ENCODE measurements at places on chromosomes 16 and 17.

- DNase-seq = peak; percentile 89
Observed at GRCh38 chr16:30923554-30924075, at the start of gene FBXL19. Gene FBXL19, plus strand, starts transcription at chr16:30923572. Its CDS starts 2,183 bp downstream, at chr16:30925755.

GRCh38 chr16:58031016-58031800 lies 5.7 kb downstream of the MMP15 start:
- DNase-seq = peak; percentile 23

DNA sequence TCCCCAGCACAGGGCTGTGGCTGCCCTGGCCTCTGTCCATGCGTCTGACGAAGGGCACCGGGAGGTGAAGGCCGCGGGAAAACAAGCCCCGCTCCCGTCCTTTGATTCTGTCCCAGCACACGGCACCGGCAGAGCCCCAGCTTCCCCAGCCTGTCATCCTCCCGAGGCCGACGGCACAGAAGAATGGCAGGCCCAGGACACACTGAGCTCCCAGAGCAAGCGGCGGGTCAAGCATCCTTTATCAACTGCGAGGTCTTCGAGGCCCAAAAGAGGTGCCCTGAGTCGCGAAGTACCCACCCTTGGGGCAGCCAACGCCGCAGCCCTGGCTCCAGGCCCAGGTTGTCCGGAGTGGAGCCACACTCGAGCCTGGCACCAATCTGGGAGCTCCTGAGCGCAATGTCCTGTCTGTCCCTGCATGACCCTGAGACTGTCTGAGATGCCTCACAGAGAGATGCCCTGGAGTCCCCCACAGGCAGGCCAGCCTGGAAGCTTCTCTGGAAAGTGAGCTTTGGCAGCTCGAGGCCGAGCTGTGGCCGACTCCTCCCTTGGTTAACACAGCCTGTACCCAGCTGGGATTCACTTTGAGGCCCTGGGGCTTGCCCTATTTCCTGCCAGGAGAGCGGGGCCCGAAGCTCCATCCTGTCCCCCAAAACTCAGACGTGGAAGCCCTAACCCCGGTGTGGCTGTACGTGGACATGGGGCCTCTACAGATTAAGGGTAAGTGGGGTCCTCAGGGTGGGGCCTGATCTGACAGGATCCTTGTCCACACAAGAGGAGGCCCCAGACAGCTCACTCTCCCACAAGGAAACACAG lies 23.3 kb downstream of the SLC7A5 start:
- no peak for DNase-seq

- DNase-seq = no peak
Observed at GRCh38 chr17:41730479-41730878, 4.0 kb downstream of the HAP1 start.

DNA sequence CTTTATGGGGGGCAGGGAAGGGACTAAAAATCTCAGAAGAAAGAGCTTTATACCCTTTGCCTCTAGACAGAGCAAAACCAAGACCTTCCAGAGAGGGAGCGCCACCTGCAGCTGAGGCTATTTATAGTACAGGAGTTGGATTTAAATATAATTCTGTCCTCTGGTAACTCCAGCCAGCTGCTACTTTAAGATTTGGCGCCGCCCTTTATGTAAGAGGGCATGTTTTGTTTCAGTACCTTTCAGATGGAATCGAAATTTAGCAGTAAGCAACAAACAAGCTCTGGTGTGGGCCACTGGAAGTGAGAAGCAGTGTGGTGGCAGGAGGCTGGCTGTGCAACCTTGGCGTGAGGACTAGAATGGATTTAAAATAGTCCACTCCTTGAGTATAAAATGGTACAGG lies 5.2 kb upstream of the GUCY2D start:
- peak; percentile 67 for DNase-seq

DNA sequence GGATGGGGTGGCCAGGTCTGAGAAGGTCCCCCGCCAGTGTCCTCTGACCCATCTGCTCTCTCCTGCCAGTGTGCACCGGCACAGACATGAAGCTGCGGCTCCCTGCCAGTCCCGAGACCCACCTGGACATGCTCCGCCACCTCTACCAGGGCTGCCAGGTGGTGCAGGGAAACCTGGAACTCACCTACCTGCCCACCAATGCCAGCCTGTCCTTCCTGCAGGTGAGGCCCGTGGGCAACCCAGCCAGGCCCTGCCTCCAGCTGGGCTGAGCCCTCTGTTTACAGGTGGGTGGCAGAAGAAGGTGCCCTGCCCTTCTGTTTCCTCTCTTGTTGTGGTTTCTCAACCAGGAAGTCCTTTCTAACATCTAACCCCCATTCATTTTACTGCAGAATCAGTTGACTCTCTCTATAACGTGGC lies 7.1 kb downstream of the ERBB2 start:
- no peak for DNase-seq

GRCh38 chr17:39639043-39639442 lies 2.1 kb downstream of the STARD3 start:
- no peak for DNase-seq

DNA sequence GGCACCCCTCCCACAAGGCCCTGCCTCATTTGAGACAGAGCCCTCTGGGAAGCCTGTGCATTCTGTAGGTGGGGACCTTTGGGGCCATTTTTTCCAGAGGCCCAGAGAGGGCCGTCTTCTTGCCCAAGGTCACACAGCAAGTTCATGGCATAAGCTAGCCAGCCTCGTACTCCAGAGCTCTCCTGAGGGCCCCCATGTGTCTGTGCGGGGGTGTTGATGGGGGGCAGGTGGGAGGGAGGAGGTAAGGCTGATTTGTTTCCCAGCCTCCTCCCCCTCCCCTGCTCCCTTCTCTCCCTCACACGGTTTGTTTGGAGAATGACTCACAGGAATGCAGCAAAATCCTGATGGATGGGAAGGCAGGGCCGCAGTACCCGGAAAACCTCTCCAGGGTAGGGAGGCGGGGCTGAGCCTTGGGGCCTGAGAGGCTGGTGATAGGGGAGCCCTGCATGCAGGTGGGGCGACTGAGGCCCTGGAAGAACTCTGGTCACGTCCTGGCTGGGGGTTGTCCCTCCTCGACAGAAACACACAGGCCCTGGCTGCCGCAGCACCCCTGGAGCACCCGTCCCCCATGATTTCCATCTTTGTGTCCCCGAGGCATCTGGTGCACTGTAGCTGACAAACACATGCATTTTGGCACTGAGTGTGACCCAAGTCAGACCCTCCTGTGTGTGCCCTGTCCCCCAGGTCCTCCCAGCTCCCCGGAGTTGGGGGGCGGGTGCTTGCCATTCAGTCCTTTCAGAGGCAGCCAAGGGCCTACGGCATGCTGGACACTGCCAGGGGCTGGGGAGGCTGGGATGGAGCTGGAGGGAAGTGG lies 29.7 kb downstream of the RAI1 start:
- peak; percentile 94 for DNase-seq

DNA sequence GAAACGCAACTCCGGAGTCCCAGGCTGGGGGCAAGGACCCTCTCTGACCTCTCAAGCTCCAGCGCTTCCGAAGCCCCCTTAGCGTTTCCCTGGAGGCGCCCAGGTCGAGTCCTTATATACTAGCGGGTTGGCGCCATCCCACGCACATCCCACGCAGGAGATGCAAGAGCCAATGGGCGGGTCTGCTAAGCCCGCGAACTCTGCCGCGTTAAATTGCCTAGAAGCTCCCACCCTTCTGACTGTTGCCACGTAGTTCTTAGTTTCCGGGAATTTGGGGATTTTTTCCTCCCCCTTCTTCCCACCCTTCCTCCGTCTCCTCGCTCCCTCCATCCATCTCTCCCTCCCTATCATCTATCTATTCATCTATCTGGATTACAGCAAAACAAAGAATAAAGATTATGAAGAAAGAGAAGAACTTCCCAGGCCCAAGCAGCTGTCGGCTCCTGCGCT lies at the start of gene SLFN11:
Gene SLFN11 (minus strand): TSS at position 88 of the 450 bp plus-strand sequence. CDS start 9,814 bp downstream, outside the sequence.
- peak; percentile 16 for DNase-seq

DNA sequence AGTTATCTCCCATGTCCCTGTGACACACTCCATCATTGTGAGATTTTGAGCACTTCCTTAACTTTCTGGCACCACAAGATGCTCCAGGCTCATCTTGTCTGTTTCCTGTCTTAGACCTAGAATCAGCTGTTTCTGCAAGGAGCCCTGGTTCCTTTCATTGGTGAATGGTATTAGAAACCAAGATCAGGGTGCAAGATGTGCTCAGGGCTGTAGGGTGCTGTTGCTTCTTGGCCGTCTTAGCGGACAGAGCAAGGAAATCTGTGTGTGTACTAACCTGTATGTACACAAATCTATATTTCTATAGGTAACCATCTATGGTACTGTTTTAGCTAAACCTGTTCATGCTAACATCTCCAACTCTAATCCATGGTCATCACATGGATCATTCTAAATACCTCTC lies 8.1 kb upstream of the PRM1 start:
- DNase-seq = no peak

GRCh38 chr17:75931062-75931461 lies 9.8 kb downstream of the FBF1 start:
- peak; percentile 36 for DNase-seq

- DNase-seq = no peak
Observed at GRCh38 chr16:66701516-66701915, 5.0 kb upstream of the CMTM4 start.

DNA sequence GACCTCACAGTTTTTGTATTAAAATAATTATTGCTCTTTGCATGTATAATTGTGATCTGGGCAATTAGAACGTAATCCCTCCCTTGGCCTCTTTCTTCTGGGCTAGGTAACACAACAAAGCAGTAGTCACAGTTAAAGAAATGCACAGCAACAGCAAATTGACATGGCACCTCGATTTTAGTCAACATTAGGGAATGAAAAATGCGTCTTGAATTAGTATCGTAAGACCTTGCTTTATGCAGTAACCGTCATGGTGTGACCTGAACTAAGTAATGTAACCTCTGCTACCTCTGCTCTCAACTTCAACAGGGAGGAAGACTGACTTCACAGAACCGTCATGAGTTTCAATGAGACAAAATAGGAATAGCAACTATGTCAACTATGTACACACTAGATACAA lies 265.4 kb upstream of the MAF start:
- no peak for DNase-seq

GRCh38 chr17:46046957-46047356 lies 47.9 kb downstream of the STH start:
- no peak for DNase-seq

DNA sequence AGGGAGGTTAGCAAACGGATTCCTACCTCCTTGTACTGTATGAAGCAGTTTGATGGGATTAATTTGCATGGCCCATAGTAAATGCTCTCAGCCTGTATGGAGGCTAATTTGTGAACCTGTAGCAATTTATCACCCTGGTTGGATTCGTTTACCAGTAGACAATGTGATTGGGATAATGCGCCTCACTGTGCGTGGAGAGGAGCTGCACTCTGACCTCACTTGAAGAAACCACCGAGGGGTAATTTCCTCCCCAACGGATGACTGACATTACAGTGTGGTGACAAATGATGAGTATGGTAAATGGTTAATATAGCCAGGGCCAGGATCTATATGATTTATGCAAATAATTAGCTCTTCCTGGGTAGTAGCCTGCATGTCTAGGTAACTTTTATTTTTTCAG lies 479.1 kb upstream of the RBFOX1 start:
- DNase-seq = no peak

GRCh38 chr17:56883616-56884015 lies 30.2 kb downstream of the TRIM25 start:
- no peak for DNase-seq

GRCh38 chr16:50360779-50361178 lies 8.0 kb downstream of the BRD7 start:
- DNase-seq = peak; percentile 18

Data from mesendoderm (in vitro differentiated cells).